Fibroblast of the conjunctiva (primary cell): ENCODE measurements at places on chromosomes 11 and 22.

- no peak for DNase-seq
These were observed 115.3 kb upstream of the SESN3 start for GRCh38 chr11:95346265-95346664.

GRCh38 chr22:19811211-19811621, 43.5 kb downstream of the GNB1L start:
- DNase-seq: no peak

DNA sequence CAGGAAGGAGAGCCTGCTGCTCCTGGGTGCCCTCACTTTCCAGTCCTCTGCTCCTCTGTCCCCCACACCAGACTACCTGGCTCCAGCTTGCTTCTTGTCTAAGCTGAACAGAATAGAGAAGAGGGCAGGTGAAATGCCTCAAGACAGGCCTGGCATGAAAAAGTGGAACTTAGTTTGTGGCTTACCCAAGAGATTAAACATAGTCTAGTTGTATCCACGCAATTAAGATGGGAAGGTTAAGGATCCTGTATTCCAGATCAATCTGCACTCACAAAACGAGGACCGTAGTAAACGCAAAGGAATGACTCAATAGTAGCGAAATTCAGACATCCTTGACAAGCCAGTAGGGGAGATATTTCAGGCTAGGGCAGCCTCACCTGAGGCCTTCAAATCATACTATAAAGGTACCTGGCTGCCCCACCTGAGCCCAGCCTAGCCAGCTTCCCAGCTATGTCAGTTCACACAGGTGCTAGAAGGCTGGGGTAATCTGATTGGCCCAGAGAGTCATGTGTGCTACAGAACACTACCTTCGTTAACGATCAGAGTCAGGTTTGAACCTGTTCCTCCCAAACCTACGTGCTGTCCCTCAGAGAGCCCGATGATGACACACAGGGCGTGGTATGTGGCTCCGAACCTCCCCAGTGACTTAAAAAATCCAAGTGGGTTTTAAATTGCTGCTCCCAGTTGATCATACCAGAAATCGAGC, 46.5 kb downstream of the AHNAK start:
- DNase-seq: no peak

DNA sequence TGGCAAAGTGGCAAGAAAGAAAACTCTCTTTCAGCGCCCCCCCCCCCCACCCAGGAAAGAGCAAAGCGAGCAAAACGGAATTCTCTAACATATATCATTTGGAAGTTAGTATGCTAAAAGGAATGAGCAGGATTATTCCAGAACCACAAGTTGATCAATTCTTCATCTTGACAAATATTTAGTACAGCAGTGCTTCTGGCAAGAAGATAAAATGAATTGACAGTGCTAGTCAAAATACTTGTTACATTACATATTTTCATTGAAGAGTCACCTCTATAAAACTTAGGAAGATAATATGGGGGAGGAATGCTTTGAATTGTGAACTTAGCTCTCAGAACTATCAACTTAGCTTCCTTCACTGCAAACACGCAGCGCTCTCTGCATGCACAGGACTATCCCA, 377.4 kb downstream of the DYNC2H1 start:
- no peak for DNase-seq

DNA sequence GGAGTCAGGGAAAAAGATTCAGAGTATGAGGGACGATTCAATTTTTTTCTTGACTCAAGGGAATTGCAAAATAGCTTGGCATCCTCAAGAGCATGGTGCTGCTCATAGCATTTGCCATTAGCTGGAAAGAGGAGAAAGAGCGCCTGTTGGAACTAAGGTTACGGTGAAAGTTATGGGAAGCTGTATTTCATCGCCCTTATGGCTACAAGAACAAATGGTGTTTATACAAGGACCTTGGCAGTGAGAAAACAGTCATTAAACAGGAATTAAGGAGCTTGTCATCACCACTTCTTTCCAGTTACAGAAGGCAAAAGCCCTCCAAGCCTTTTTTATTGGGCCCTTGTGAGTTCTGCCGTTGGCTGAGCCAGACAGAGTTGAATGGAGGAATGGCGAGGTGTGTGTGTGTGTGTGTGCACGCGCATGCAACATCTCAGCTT, 74.2 kb downstream of the ALX4 start:
- no peak for DNase-seq
